Hematopoietic multipotent progenitor cell (in vitro differentiated cells): ENCODE measurements at places on chromosomes 5 and 9. TPM values are rescaled to one million over a fixed set of nuclear protein-coding genes. Genes with fewer than 3 reads are reported as not detected.

DNA sequence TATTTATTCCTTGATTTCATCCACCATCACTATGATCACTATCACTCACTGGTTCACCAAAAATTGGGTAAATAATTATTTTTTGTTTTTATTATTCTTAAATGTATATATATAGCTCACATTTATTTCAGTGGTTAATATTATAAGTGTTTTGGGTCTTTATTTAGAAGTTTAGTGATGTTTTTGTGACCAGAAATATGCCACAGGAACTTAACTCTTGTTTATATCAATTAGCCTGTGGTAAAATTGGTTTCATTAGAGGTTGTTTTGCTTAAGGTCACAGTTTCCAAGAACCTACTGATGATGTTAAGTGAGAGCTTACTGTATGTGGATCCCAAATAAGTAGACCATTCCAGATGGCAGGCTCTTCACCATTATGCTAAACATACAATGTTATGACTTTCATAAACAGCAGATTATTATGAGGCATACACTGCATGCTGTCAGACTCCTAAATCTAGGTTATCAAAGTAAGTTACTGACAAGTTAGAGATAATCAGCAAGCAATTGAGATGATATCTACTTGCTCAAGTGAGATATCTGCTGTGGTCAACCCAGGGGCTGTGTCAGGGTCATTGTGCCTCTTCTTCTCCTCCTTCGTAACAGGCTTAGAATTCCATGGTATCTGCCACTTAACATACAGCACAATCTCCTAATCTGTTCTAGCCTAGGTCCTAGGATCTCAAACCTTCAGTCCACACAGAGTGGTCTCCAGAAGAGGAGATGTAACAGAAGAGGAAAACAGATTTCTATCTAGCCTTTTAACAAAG lies 57.6 kb downstream of the NR3C1 start:
- no peak for DNase-seq

DNA sequence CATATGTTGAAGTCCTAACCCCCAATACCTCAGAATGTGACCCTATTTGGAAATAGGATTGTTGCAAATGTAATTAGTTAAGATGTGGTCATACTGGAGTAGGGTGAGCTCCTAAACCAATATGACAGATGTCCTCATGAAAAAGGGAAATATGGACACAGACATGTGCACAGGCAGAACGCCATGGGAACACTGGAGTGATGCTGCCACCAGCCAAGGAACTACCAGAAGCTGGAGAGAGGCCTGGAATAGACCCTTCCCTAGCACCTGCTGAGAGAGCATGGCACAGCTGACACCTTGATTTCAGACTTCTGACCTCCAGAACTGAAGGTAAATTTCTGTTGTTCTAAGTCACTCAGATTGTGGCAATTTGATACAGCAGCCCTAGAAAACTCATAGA lies 110.8 kb downstream of the CTNND2 start:
- DNase-seq = no peak

DNA sequence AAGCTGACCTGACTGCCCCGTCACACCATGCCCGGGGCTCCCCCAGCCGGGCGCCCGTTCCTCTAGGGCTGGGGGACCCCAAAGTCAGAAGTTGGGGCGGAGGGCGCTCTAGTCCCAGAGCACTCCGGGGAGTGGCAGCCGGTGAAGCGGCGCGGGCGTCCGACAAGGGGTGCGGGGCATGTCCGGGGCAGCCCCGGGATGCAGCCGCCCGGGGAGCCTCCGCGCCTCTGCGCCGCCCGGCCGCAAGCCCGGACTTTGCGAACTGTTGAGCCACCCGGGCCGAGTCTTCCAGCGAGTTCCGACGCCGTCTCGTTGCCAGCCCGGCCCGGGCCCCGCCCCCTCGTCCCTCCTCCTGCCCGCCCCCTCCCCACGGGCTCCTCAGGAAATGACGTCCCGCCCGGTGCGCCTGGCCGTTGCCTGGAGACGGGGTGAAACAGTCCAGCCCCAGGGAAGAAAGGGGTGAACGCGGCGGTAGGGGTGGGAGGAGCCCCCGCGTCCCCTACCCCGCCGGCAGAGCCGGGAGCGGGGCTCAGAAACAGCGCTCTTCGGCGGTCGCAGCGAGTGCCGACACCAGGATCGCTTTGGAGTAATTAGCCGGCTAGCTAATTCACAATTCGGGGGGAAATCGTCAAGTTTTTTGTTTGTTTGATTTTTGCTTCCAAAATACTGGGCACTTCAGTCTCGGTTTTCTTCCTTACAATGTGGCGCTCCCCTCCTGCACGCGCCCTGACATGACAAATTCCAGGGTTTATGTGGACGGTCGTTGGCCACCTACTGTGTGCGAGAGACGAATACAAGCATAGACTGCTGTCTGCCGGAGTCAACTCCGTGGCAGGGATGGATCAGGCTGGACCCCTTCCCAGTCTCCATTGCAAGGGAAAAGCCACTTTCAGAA lies at the start of gene WHRN:
Gene WHRN, minus strand, starts transcription at position 287 of the 895 bp plus-strand sequence. CDS start 672 bp downstream, outside the sequence.
- peak; percentile 94 for DNase-seq

- DNase-seq = no peak
Measured at GRCh38 chr5:106172681-106173532, 1497.8 kb downstream of the EFNA5 start.

GRCh38 chr5:149993471-149993870 lies 7.0 kb downstream of the TIGD6 start:
- no peak for DNase-seq

DNA sequence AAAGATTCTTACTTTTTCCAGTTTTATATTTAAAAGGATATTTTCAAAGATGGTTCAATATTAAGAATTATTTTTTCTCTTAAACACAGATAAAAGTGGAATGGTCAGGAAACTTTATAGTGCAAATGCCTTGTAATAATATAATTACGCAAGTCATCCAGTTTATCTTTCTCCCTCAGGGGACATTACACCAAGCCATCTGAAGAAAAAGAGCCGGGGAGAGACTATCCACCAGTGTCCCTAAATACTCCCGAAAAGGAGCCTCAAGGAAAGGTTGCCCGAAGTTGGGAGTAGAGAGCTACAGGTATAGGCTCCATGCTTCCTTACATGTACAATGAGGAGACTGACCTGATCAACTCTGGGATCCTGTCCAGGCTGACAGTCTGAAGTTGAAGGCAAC lies 101.1 kb downstream of the SERINC5 start:
- no peak for DNase-seq

Gene TLE1
- 2.7 TPM for total RNA-seq

Gene AK8
- total RNA-seq = 0.54 TPM

Gene DBH
- total RNA-seq = not detected

Gene TOR4A
- total RNA-seq = 25.0 TPM

Gene SPATA31E1
- not detected for total RNA-seq

Gene FBP1
- 0.54 TPM for total RNA-seq

Gene CER1
- under 0.01 TPM for total RNA-seq
